Left hindlimb (tissue), 1 donor: ENCODE measurements at places on chromosomes 2 and 18.

- peak; percentile 95 for DNase-seq
Measured at GRCh38 chr2:120867290-120868241, 131.9 kb downstream of the GLI2 start.

DNA sequence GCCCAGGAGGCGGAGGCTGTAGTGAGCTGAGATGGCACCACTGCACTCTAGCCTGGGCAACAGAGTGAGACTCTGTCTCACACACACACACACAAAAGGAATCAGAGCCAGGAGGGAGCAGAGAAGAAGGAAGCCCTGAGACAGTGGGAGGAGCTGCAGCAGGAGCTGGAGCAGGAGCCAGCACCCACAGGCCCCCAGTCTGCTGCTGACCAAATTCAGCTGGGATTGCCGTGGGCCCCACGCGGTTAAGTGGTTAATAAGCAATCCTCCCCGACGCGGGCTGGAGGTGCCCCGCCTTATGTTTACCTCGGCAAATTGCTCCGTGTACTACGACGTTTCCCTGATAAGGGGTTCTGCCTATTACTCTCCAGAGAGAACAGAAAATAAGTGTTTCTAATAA, 265.3 kb downstream of the TWIST2 start:
- no peak for DNase-seq

GRCh38 chr2:191122638-191123294, 28.0 kb downstream of the STAT4 start:
- no peak for DNase-seq

- DNase-seq, result no peak
Measured at GRCh38 chr2:196917802-196918201, 8.7 kb downstream of the PGAP1 start.

GRCh38 chr2:196166876-196167275, 4.5 kb downstream of the STK17B start:
- DNase-seq, result no peak

- DNase-seq, result no peak
Measured at GRCh38 chr2:86003104-86003503, 102.6 kb downstream of the POLR1A start.

- DNase-seq, result no peak
Measured at GRCh38 chr2:49812730-49813129, 658.4 kb upstream of the FSHR start.

- no peak for DNase-seq
Measured at GRCh38 chr2:99238599-99238998, 16.9 kb downstream of the LYG2 start.

- no peak for DNase-seq
Measured at GRCh38 chr2:14524803-14525080, 107.8 kb upstream of the LRATD1 start.

- no peak for DNase-seq
Measured at GRCh38 chr18:73462092-73462491, 594.3 kb upstream of the NETO1 start.

GRCh38 chr2:217880891-217881290, 121.9 kb downstream of the TNS1 start:
- no peak for DNase-seq

GRCh38 chr2:7011356-7012083, 94.3 kb downstream of the RNF144A start:
- peak; percentile 17 for DNase-seq

- no peak for DNase-seq
Measured at GRCh38 chr2:204498291-204498690, 47.0 kb upstream of the PARD3B start.

- DNase-seq, result no peak
Measured at GRCh38 chr2:104539649-104540048, 314.3 kb upstream of the POU3F3 start.

- no peak for DNase-seq
Measured at GRCh38 chr2:215743066-215743465, 270.3 kb downstream of the MREG start.

GRCh38 chr2:75310876-75311275, 111.6 kb upstream of the TACR1 start:
- DNase-seq, result no peak
